ENCODE measurements at places on chromosomes 16 and 17.

DNA sequence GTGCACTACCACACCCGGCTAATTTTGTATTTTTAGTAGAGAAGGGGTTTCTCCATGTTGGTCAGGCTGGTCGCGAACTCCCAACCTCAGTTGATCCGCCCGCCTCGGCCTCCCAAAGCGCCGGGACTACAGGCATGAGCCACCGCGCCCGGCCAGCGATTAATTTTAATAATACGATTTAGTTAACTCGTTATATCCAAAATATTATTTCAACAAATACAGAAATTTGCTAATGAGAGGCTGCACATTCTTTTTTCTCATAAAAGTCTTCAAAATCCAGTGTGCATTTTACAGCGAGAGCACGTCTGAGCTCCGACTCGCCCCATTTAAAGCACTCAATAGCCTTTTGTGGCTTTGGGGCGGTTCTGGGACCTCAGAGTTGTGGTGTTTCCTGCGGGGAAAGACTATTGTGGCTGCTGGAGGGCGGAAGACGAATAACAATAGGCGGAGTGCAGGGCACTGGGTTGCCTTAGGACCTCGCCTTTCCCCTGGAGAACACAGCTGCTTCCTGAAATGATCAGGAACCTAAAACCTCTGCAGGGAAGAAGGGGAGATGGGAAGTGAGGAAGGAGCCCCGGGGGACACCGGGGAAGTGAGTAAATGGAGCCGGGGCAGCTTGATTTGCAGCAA, 2.9 kb upstream of the ZSCAN10 start:
- DNase-seq, result no peak

DNA sequence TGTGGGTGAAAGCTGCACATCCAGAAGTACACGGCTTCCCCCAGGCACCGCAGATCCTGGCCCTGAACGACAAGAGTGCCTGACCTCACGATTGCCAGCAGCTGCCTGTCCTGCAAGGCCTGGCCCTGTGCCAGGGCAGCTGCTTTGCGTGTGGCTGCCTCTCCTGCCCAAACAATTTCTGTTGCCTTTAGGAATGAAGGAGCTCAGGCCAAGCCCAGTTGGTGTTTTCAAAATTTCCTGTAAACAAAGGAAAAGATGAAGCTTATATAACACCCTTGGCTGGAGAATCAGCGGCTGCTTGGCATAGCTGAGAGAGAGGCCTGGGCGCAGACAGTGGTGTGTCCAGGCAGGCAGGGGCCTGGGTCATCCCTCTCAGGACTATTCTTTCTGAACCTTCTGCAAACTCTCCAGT, 11.7 kb upstream of the SLC47A2 start:
- DNase-seq, result peak; percentile 9

GRCh38 chr17:17066021-17066420, 23.8 kb downstream of the MPRIP start:
- DNase-seq, result no peak

DNA sequence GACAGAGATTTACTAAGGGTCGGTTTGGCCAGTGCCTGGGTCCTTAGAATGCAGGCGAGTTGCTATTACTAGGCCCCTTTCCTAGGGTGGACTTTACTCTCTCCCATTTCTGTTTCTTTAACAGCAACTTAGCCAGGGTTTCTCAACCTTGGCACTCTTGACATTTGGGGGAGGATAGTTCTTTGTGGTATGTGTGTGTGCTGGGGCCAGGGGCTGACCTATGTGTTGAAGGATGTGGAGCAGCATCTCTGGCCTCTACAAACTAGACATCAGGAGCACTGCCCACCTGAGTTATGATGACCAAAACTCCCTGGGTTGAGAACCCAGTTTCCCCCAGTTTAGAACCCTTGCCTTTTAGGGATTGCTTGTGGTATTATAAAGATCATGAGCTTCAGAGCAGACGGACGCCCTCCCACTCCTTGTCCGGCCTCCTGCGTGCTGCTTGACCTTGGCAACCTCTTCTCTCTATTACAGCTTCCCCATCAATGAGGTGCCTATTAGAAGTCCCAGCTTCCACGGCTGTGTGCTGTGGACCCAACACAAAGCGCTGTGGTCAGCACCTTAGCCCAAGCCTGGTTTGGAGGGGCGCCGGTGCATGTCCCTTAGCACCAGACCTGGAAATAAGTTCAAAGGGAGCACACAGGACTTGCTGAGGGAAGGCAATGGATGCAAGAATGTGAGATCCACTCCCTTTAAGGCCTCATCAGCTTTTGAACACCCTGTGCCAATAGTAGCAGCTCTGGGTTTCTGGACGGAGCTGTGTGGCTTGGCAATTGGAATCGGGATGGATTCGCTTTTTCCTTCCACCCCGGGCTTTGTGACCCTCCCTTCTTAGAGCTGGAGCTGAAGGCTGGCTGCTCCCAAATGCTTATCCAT, 239.2 kb upstream of the MAF start:
- no peak for DNase-seq

- DNase-seq, result no peak
Observed at GRCh38 chr16:31467151-31467773, 4.7 kb upstream of the TGFB1I1 start.

- peak; percentile 85 for DNase-seq
Observed at GRCh38 chr16:81076566-81077075, 417 bp downstream of the C16orf46 start.

All from fibroblast of skin of right quadriceps (primary cell).